ENCODE measurements at places on chromosomes 5 and 9.

GRCh38 chr9:8382266-8382665 lies 582.7 kb upstream of the DMAC1 start:
- no peak for DNase-seq

DNA sequence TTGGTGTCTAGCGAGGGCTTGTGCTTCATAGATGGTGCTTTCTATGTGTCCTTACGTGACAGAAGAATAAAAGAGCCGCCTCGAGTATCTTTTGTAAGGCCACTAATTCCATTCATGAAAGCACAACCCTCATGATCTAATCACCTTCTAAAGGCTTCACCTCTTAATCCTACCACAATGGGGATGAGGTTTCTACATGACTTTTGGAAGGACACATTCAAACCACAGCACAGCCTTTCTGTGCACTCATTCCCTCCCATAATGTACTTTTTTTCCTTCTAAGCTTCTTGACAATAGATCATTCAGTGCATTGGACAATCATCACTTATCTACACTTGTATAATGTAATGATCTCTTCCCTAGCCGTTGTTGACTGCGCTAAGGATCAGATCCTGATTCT lies 774.8 kb downstream of the BRINP1 start:
- DNase-seq: no peak

- peak; percentile 28 for DNase-seq
Observed at GRCh38 chr9:85716031-85716877, 25.5 kb downstream of the AGTPBP1 start.

DNA sequence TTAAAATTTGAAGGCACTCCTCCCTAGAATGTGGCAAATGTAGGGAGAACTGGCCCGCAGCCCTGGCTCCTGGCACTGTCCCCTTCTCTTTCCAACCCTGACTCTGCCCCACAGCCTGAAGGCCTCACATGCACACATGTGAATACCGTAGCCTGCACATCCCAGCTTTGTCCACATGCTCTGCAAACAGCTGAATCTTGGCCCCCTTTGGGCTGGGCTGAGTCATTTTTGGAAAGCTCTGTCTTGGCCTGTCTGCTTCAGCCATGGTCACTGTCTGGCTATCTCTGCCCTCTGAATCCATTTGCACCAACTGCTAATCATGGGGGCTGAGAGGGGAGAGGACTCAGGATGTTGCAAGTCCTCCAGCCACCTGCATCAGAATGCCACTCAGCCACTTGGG lies 22.1 kb upstream of the GALNT10 start:
- no peak for DNase-seq

- DNase-seq: no peak
Observed at GRCh38 chr5:175520321-175520720, 42.0 kb downstream of the SFXN1 start.

- DNase-seq: no peak
Observed at GRCh38 chr5:150636391-150637244, 3.8 kb upstream of the SYNPO start.

- DNase-seq: no peak
Observed at GRCh38 chr9:35840881-35841644, 12.0 kb downstream of the TMEM8B start.

DNA sequence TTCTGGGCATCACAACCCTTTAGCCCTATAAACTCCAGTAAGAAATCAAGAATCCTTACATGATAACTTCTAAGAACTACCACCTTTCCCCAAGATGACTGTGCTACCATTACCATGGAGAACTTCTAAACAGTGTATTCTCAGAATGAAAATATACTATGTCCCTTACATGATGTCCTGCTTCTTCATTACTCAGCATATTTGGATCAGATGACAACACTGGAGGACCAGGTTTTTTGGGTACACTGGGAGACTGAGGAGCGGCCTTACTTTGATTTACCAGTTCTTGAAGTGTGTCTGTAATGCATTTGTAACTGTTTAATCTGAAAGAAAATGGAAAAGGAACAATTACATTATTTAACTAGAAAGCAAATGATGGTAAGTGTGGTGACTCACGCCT lies 55.7 kb upstream of the CPLANE1 start:
- no peak for DNase-seq

DNA sequence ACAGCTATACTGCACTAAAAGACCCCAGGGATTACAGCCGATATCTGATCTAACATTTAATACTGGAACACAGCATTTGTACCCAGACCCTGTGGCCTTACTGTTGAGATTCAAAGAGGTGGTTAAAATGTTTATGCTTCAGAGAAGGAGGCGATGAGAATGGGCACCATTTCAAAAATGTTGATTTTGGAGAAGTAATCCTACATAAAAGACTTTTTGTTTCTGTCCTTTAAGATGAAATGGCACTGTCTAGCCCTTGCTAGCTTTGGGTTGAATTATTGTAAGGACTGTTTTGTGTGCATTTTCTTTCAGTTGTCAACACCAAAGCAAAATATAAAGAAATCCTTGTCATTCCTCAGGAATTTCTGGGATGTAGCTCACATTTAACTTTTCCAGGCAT lies 288.5 kb upstream of the ANKH start:
- DNase-seq: no peak

- no peak for DNase-seq
Observed at GRCh38 chr5:118176146-118176545, 812.2 kb downstream of the DTWD2 start.

Measured in GM13977 (cell line).